ENCODE measurements at places on chromosomes 5 and 9. TPM values are rescaled to one million over a fixed set of nuclear protein-coding genes. Genes with fewer than 3 reads are reported as not detected.
A peak's percentile ranks its signal among the peaks of the same experiment; 100 is the strongest.

The TOR4A gene
- polyA plus RNA-seq: 7.3 TPM

The ELOVL7 gene
- polyA plus RNA-seq: 21.9 TPM

DNA sequence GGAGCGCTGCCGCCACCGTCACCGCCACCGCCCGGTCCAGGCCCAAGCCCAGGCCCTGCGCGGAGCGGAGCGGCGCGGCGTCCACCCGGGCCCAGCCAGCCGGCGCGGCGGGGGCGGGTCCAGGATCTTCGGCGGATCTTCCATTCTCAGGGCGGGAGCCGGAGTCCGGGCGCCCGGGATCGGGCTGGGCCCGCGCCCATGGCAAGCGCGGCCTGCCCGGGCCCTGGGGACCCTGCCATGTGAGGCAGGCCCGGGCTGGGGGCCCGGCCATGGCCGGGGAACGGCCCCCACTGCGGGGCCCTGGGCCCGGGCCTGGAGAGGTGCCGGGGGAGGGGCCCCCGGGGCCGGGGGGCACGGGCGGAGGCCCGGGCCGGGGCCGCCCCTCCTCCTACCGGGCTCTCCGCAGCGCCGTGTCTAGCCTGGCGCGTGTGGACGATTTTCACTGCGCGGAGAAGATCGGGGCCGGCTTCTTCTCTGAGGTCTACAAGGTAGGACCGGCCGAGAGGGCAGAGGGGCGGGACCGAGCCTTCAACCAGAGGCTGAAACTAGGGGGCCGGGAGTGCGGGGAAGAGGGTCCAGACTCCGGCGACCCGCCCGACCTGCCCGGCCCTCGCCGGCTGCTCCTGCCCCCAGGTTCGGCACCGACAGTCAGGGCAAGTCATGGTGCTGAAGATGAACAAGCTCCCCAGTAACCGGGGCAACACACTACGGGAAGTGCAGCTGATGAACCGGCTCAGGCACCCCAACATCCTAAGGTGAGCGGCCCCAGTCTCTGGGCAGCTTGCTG is 482 bp downstream of the TESK1 start:
- no peak for DNase-seq

GRCh38 chr9:111186021-111186530 is 143.9 kb downstream of the OR2K2 start:
- no peak for DNase-seq

The TPRN gene
- 23.2 TPM for polyA plus RNA-seq

DNA sequence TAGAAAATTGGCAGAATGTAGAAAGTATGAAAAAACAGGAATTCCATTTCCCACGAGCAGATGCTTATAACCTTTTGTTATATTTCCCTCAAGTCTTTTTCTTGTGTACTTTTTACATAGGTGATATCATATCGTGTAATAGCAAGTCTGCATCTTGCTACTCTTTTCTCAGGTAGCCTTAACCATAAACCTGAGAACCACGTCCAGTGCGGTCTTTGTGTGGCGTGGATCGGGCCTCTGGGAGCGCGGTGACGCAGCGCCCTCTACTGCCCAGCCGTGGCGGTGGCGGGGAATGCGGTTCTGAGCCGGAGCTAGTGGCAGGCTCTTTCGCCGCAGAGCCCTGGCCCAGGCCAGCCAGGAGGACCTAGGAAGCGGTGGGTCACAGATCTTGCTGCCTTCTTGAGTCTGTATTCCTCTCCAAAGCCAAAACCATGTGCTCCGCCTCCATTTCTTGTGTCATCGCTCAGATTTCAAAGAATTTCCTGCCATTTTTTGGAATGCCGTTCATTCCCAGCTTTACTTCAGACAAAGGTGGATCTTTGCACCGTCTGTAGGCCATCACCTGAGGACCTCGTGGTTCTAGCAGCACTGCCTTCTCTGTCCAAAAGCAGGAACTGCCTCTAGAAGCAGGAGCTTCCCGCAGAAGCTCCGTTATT is 71.9 kb downstream of the MVB12B start:
- no peak for DNase-seq

The CDC20B gene
- polyA plus RNA-seq: 0.71 TPM

The SHOC1 gene
- polyA plus RNA-seq: 0.67 TPM

DNA sequence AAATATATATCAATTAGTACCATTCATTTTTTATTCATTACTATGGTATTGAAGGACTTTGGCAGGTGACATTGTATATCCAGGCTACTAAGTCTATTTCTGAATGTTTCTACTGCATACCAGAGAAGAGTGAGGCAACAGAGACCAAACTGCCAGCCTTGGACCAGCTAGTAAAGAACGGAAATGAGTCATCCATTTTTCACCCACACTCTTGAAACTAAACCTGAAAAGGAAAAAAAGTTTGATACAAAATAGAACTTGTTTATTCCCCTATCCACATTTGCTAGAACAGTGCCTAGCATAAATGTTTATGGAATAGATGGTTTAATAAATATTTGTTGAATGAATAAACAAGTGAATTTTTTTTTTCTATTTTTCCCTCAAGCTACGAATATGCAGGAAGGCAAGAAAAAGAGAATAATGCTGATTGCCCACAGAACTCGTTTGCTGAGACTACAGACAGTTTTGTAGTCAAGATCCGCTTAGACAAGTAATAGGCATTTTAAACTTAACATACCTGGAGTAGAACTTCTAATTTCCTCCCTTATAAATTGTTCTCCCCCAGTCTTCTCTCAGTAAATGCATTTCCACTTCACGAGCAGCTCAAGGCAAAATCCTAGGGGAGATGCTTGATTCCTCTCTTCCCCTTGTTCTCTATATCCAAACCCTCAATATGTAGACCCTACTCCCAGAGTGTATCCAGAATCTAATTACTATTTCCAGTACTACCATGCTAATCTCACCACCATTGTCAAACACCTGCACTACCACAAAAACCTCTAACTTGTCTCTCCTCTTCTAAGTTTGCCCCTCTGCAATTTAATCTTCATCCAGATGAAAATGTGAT is 146.2 kb upstream of the RASA1 start:
- DNase-seq: no peak

DNA sequence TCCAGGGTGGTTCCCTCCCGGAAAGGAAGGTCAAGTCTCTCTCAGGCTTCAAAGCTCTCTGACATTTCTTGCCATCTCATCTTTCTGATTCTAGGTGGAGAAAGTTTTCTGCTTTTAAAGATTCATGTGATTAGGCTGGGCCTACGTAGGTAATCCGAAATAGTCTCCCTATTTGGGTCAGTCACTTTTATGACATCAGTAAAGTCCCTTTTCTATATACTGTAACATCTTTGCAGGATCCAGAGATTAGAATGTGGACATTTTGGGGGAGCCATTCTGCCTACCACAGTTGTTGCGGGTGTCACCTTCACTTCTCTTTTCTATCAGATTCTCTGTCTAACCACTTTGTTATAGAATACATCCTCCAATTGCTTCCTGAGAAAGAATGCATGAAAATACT is 1.9 kb upstream of the RNF180 start:
- DNase-seq: no peak

The PDE8B gene
- polyA plus RNA-seq: 5.0 TPM

DNA sequence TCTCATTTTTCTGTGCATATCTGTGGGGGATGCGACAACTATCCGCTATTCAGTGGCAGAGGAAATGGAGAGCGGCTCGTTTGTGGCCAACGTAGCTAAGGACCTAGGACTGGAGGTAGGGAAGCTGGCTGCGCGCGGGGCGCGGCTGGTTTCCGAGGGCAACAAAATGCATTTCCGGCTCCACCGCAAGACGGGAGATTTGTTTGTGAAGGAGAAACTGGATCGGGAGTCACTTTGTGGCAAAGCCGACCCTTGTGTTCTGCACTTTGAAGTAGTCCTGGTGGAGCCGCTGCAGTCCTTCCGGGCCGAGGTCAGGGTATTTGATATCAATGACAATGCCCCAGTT is 320 bp downstream of the PCDHB1 start:
- DNase-seq: no peak

- no peak for DNase-seq
Measured at GRCh38 chr9:89006996-89007967, 16.0 kb downstream of the S1PR3 start.

DNA sequence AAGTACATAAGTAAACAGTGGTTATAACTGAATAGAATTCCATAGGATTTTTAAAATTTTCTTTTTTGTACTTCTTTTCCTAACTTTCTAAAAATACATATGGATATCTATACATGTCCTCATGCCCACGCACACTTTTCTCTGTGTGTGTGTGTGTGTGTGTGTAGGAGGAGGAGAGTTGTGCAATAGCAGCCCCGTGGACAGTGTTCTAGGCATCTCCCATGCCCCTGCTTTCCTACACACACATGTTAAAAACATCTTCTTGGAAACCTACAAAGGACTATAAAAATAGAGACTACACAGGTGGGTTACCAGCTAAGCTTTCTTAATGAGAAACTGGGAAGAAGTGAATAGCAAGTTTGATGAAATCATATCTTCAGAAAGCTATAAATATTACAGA is 19.8 kb upstream of the HEXB start:
- no peak for DNase-seq

DNA sequence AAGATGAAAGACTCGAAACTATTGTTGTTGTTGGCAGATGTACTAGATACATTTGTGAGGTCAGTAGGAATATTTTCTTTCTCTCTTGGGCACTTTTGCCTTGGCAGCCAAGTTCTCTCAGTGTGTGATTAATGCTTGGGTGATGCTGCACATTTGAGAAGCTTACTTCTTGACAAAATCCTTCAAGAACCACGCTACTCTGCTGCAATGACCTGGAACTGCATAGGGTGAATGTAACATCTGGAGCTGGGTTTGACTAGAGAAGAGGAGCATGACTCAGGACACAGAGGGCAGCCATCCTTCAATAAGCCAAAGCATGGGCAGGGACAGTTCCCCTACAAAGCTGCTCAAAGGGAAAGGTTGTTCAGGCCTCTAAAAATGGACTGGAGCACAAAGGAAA is 75.5 kb upstream of the PUM3 start:
- DNase-seq: no peak

The C1QTNF2 gene
- 1.7 TPM for polyA plus RNA-seq

DNA sequence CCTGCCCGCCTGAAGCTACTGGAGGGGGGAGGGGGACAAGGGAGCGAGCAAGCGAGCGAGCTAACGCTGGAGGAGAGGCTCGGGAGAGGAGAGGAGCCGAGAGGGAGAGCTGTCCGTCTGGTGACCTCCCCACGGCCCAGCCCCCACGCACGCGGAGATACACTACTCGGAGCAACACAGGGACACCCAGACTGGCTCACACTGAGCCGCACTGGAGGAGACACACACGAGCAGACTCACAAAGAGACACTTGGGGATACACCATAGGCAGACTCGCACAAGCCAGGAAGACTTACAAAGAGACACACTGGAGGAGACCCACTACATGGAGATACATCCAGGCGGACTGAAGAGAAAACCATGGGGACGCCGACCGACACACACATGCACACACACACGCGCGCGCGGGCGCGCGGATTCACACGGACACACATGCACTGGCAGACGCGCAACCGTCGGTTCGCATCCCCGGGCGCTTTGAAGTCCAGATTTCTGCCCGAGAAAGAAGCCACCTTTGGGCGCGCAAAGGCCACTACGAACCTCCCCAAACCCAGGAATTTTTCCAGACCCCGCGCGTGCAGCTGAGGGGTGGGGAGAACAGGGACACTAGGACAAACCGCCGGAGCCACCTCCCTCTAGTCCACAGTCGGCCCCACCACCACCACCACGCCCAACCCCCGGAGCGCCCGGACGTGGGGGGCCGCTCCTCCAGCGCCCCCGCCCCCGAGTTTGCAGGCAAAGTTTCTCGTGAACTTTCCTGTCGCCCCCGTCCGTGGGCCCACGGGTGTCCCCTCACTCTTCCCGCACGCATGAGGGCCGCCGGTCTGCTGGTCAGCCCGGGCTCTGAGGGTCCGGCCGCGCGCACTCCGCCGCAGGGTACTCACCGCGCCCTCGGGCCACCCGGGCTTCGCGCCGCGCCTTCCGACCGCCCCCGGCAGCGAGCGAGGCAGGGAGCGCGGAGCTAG is 571 bp downstream of the CNTFR start:
- no peak for DNase-seq

- no peak for DNase-seq
Measured at GRCh38 chr5:20470997-20471396, 483.0 kb upstream of the CDH18 start.

- DNase-seq: peak; percentile 17
Measured at GRCh38 chr5:37552770-37553719, 173.9 kb downstream of the WDR70 start.

DNA sequence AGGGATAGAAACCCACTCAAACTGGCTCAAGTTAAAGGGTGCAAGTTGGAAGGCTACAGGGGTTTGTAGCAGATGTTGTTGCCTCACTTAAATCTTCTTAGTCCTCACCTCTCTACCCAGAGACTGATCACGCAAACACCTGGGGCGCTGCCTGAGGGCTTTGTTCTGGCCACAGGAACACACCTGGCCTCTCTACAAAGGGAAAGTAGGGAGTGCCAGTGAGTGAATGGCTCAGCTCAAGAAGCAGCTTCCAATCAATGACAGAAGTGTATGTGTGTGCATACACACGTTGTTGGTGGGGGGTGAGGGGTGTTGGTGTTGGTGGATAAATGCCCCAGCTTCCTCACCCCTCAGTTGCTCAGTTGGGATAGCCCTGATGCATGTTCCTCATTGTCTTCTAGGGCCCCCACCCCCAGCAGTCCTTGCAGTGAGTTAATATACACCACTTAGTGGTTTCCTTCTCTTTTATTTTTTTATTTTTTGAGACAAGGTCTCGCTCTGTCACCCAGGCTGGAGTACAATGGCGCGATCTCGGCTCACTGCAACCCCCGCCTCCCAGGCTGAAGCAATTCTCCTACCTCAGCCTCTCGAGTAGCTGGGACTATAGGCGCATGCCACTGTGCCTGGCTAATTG is 30.6 kb upstream of the CTNNA1 start:
- DNase-seq: no peak

- DNase-seq: no peak
Measured at GRCh38 chr5:1399737-1400136, 45.5 kb downstream of the SLC6A3 start.

The C5orf34 gene
- polyA plus RNA-seq: 4.0 TPM

The TJP2 gene
- 101 TPM for polyA plus RNA-seq

The MLANA gene
- 0.93 TPM for polyA plus RNA-seq

DNA sequence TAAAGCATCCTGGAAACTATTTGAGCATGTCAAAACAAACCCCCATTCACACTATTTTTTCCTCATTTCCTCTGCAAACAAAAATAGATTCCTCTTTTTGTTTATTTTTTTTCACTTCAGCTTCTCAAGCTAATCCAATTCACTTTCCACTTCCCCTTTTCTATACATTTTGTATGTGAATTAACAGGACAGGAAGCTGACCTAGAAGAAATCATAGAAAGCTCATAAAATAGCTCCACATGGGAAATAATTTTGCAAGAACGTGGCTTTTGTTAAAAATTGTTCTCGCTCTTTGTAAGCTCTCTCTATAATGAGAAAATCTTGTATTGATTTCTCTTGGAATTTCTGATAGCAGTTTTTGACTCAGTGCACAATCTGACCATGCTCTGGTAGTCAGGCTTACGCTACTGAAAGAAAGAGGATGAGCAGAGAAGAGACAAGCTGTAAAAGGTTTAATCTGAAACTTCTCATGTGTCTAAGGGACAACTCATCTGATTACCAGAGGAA is 215.8 kb downstream of the ADAMTS12 start:
- DNase-seq: no peak

The NTNG2 gene
- 0.34 TPM for polyA plus RNA-seq

GRCh38 chr9:129323999-129324553 is 146.0 kb upstream of the IER5L start:
- no peak for DNase-seq

The RETREG1 gene
- polyA plus RNA-seq: 50.2 TPM

All from renal pelvis (tissue), 12 donors.